ENCODE measurements at places on chromosomes 2 and 18.

DNA sequence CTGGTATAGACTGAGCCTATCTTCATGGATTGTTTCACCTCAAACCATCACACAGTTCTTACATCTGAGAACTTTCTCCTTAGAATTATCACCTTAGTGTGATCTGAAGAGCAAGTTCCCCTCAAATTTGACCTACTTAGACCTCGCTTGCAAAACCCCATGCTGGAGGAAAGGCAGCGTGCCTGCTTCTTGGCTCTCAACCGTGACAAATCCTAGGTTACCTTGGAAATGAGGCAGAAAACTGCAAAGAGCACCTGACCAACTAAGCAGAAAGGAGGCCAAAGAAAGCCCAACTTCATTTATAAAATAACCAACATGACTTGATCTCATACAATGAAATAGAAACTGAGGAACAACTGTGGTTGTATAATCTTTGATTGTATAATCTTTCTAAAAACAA, 146.4 kb downstream of the RAB3GAP1 start:
- DNase-seq: no peak

DNA sequence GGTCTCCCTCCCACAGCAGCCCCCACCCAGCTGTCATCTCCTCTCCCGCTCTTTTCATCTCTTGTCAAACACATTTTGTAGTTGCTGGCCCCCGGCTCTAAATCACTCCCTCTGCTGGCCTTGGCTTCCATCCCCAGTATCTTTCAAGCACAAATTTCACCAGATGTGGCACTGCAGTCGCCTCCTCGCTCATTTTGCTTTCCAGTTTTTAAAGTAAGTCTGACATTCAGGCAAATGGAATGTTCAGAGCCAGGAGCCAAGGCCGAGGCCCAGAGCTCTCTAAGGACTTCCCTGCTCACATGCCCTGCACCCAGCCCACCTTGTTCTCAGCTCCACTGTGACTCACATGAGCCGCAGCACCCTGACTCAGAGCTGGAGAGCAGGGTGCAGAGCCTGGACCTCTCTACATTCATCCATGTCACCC, 158.4 kb downstream of the GALNT14 start:
- no peak for DNase-seq

DNA sequence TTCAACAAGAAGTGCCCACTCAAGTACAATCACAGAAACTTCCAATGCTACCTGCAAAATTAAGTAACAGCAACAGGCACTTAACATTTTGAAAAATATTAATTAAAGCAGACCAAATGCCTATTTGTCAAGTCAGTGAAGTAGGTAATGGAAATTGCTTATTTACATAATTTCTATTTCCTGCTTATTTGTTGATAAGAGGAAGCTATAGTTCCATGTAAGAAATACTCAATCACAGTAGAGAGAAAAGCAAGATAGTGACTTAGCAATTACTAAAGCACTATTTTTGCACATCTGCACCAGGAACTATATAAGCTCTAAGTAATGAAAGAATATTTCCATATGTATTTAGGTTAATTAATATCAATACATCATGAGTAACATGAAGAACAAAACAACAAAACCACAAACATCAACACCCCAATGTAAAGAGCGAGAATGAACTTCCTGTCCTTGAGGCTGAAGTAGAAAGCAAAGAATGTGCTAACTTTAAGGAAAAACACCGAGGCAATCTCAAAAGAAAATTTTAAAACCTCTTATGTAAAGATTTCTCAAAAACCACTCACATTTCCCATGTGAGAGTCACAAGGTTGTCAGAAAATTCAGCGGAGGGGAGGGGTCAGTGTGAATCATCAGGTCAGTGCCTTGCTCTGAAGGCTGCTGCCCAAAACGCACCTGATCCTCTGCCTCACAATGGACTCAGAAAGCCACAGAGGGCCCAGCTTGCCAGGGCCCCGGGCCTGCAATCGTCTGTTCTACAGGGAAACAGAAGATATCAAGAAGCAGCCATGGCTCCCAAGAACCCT, 12.5 kb downstream of the NPC1 start:
- DNase-seq: no peak

DNA sequence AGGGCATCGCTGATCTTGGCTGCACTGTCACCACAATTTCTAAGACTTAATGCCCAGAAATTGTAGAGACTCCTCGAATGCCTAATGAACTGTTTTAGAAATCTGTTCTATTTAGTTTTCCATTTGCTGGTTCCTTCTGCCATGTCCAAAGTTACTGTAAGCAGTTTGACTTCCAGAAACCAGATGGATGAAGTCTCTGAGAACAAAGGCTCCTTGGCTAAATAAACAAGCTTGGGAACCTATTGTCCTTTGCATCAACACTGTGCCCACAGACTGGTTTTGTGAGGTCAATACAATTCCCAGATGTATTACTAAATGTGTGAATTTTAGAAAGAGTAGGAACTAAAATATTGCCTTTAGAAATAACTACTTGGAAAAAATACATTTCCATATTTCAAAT, 600.2 kb downstream of the NYAP2 start:
- no peak for DNase-seq

DNA sequence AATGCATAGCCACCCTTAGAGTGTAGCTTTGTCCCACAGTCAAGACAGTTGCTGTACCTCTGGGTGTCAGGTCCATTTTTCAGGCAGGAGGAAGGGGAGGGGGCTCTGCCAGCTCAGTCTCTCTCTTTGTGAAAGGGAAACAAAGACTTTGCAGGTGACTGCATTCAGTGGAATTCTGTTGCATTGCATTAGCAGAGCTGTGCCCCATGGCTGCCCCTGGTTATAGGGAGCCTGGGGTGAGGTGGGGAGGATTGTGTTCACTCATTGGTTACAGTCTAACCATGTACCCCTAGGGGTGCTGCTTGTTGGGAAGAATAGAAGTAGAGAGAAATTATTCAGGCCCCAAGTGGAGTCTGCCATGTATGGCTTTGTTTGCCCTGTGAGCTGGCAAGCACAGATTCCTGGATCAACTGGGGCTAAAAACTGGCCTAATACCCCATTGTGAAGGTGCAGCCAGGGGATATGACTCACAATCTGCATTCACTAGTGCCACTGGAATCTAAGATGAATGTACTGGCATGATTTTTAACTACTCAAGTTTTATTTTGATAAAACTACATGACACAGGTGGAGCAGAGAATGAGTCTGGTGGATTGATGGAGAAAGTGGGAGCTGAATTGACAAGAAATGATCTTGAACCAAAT, 118.4 kb downstream of the SH3BP4 start:
- no peak for DNase-seq

- DNase-seq: no peak
Measured at GRCh38 chr2:237571551-237571950, 5.2 kb downstream of the PRLH start.

- DNase-seq: no peak
Measured at GRCh38 chr2:36351736-36352349, 3.7 kb upstream of the CRIM1 start.

GRCh38 chr2:215983581-215984351, 29.6 kb downstream of the MREG start:
- no peak for DNase-seq

DNA sequence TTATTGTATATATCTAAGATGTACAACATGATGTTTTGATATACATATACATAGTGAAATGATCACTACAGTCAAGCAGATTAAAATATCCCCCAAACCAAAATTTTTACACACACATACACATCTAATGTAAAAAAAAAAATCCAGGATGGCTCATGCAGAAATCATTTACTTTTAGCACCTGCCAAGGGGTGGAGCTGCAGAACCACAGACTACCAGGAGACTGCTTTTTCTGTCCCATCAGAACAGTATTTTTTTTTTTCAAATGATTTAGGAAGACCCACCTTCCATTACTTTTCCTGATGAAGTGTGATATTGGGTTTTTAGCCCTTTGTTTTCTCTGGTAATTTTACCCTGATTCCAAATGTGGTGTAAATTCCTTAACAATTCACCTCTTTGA, 61.9 kb downstream of the AQP4 start:
- no peak for DNase-seq

Data from left lung (tissue), 14 donors.